ENCODE measurements at places on chromosomes 7 and 10.

DNA sequence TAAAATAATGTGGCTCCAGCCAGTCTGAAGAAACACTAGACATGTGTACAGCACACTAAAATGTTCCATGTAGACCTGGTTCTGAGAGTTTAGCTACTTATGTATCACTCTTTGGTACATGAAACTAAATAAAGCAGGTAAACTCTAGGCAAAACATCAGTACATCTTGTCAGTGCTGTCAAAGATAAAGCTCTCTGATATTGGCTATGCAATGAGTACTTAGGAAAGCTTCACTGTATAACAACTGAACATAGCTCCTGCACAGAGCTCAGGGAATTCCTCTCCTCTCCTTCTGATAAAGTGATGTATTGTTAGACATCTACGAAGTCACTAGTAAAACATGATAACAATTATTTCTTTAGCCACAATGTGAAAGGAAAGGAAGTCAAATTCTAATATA lies 3.5 kb downstream of the LRRN3 start:
- no peak for DNase-seq

- no peak for DNase-seq
Measured at GRCh38 chr10:122121059-122121458, 132.1 kb downstream of the TACC2 start.

- DNase-seq = no peak
Measured at GRCh38 chr10:84522612-84523462, 194.4 kb downstream of the CCSER2 start.

DNA sequence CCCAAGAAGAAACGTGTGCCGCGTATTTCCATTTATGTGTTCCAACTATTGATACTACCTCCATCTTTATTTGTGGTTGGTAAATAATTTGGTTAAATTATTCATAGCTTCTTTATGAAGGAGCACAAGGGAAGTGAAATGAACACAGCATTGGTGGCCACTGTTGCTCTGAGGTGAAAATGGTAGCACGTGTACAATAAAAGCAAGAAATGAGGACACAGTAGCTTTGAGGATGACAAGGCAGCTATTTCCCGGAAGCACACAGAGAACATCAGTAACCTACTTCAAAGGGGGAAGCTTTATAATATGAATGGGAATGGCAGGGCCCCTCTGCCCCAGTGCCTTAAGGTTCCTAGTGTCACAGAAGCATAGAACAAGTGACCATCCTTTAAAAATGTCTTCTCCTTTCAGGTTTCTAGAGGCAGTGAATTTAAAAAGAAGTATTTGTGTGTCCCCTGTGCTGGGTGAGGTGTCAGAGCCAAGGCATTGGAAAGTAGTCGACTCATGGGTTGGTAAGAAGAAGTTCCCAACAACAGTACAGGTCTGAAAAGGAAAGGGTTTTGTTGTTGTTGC lies 78.8 kb downstream of the SGMS1 start:
- DNase-seq = no peak

- no peak for DNase-seq
Measured at GRCh38 chr7:130091999-130092398, 21.7 kb downstream of the KLHDC10 start.

- no peak for DNase-seq
Measured at GRCh38 chr7:133358708-133359107, 105.8 kb downstream of the EXOC4 start.

DNA sequence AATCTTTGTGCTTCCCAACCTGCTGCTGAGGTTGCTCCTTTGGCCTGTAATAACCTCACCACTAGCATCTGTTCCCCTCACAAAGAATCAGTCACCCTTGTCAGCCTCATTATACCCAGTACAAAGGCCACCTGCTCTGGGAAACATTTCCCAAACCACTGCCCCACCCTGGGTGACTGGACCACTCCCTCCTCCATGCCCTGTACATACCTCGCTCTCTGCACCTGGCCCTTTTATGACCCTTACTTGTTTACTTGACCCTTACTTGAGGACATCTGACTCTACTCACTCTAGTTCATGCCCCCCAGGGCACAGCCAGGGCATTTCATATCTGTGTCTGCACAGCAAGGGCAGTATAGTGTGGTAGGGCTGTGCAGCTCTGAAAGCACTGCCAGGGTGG lies 21.4 kb upstream of the AOC1 start:
- DNase-seq = no peak

- DNase-seq = no peak
Measured at GRCh38 chr10:5560142-5560816, 35.5 kb downstream of the CALML3 start.

DNA sequence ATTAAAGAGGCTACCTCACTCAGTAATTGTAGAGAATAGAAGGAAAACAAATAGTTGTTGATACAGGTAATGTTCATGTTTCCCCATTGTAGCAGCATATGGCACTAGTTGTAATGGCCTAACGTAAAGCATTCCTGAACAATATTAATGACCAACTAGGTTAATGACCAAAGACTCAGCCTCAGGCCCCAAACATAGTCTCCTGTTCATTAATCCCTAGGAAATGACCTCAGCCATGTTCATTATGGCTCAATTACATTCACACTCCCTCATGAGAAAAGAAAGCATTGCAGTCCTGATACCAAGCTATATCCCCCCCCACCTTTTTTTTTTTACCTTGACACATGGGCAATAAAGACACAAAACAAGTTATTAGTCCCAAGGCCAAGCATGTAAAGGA lies 12.7 kb downstream of the FRMD4A start:
- DNase-seq = no peak

- DNase-seq = no peak
Measured at GRCh38 chr10:4581929-4582328, 244.1 kb upstream of the AKR1E2 start.

- peak; percentile 68 for DNase-seq
Measured at GRCh38 chr10:24360282-24361127, 151.6 kb downstream of the KIAA1217 start.

DNA sequence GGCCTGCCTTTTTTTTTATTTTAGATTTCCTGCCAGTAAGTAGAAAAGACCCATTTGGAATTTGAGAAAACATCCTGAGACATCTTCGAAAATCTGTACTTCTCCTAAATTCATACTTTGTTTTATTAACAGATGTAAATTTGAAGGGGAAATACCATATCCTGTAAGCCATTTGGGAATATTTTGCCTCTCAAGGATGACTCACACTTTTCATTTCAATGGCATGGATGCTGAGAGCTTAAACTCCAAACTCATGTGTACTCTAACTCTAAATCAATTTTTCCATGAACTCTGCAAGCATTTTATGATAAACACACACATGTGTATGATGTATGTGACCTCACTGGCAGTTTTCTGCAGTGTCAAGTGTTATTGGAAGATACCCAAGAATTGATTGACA lies 89.0 kb downstream of the SEMA3A start:
- no peak for DNase-seq

GRCh38 chr7:104530251-104530650 lies 201.8 kb downstream of the LHFPL3 start:
- DNase-seq = no peak

- DNase-seq = no peak
Measured at GRCh38 chr7:65946904-65947303, 35.1 kb downstream of the GUSB start.

DNA sequence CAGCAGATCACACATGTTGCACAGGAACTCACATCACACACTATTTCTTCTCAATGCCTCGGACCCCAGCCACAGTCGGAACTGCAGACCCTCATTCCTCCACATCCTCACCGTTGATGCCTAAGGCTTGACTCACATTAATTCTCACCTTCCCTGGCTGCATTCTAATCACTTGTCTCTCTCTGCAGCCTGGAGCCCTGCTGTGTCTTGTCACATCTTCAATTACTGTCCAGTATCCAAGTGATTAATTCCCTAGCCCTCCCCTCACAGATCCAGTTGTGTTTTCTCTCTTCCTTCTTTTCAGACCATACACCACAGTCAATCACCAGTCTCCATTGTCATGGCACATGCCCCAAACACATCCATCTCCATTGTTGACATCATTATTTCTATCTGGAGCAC lies 592.4 kb upstream of the IGFBP3 start:
- no peak for DNase-seq

GRCh38 chr10:27628621-27629020 lies 117.0 kb downstream of the MKX start:
- DNase-seq = no peak

DNA sequence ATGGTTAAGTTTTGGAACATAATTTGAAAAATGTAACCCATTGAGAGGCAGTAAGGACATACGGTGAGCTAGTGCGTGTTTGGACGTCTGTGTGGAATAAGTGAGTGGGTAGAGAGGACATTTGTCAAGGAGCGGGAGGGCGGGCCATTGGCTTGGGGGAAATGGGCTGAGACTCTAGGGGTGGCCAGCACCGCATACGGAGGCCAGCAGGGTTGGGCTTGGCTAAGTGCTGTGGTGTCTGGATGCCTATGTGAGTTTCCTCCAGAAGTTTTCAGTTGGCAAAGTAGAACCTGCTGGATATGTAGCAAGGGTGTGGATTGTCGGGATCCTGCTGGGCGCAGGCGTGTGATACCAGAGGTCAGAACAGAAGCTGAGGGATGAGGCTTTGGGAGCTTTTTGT lies 103.0 kb downstream of the TCF7L2 start:
- no peak for DNase-seq

- no peak for DNase-seq
Measured at GRCh38 chr10:114486938-114487814, 82.9 kb upstream of the AFAP1L2 start.

GRCh38 chr7:75966190-75966961 lies 28.0 kb downstream of the TMEM120A start:
- DNase-seq = no peak

- no peak for DNase-seq
Measured at GRCh38 chr10:98252464-98252863, 15.5 kb downstream of the LOXL4 start.

GRCh38 chr10:118343115-118343514 lies 991 bp upstream of the FAM204A start:
- DNase-seq = no peak

DNA sequence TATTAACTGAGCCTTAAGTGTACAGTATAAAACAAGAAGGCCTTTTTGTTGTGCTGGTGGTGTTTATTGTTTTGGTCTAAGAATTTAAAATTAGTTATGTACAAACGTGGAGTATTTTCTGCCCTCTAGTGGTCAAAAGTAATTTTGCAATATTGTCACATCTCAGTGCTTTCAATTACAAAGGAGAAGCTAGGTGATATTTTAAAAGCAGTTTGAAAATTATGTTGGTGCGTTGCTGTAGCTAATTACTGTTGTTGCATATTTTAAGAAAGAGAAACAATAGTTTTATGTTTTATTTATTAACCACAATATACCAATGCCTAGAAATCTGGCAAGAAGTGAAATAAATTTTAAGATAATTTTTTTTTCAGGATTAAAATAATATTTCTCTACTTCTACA lies 11.4 kb downstream of the NPVF start:
- DNase-seq = no peak

DNA sequence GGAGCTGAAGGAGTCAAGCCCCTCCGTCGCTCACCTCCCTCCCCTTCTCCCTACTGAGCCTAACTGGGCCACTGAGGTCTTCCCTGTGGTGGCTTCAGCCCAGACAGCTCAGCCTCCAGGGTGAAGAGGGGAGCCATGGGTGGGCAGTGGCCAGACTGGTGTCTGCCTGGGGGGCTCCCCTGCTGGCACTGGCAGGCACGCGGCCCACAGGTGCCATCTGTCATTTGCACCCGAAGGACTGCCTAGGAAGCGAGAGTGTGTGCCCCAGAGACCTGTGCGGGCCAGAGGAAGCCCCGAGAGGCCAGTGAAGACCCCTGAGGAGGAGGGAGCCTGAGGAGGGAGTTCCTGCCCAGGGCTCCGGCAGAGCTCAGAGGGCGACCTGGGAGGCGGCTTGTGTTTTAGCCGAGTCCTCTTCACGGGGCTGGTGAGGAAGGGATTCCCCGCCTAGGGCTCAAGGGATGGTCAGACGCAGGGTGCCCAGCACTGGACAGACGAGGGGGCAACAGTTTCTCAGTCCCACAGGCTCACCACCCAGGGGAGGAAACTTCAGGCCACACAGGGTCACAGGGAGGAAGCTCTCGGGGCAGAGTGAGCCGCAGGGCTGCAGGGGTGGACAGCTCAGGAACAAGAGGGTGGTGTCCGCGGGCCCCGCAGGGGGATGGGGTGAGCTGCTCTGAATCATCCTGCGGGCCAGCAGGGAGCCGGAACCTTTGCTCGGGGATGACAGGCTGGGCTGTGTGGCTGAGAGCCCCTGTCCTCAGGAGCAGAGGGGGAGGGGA lies 76.2 kb upstream of the PPP2R2D start:
- no peak for DNase-seq

DNA sequence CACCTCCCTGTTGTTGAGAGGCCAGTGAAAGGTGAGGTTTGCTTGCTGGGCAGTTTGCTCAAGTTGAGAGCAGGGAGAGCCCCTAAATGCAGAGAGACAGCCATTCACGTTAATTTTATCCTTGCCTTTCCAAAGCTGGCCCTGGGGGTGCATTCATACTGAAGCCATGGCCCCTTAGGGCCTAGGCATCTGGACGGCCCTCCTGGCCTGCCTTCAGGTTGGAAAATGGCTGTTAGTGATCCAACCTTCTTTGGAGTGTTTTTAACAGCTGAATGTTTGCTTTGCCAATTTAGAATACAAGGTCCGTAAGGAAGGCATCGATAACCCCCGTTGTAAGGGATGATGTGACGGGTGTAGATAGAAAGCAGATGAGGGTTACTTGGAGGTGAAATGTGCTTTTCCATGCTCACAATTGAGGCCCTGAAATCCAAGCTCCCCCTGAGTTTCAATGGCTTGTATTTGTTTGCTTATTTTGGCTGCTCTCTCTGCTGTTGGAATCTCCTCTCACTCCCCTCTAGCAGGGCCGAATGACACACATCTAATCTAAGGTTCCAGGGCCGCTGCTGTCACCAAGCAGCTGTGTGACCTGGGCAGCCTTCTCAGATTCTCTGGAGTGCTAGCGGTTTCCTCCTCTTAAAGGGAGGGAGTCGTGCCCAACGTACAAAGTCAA lies 171.6 kb upstream of the MKI67 start:
- no peak for DNase-seq

- no peak for DNase-seq
Measured at GRCh38 chr7:131111081-131111576, 216.5 kb upstream of the MKLN1 start.

DNA sequence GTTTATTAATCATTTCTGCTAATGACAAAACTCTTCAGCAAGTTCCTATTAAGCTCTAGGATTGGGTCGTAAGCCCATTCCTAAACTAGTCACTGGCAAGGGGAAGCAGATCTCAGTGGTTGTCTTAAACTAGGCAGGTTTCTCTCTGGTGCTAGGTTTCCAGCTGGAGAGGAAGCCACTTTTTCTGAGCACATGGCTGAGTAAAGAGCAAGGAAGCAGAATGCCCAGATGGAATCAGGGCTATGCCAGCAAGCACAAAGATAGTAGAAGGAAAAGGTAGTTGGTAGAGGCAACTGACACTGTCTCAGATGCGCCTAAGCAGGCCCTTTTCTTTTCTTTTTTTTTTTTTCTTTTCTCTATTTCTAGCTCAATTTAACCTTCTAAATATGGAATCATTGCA lies 224.9 kb downstream of the EXOC4 start:
- no peak for DNase-seq

- no peak for DNase-seq
Measured at GRCh38 chr10:120978589-120979252, 127.6 kb downstream of the WDR11 start.

Data from ecto neural progenitor cell (in vitro differentiated cells).